ENCODE measurements at places on chromosomes 7 and 10. TPM values are rescaled to one million over a fixed set of nuclear protein-coding genes. Genes with fewer than 3 reads are reported as not detected.

Gene CCDC172
- polyA plus RNA-seq = not detected

- H3K27me3 ChIP-seq = no peaks in the 10 kb centered on the region
- DNase-seq = peak; percentile 99
- H3K36me3 ChIP-seq = no peaks in the 10 kb centered on the region
- no peaks in the 10 kb centered on the region for H3K4me1 ChIP-seq
- H3K4me3 ChIP-seq = no peak overlapping the region
Measured at GRCh38 chr10:24383681-24384106, 174.8 kb downstream of the KIAA1217 start.

Gene GJC3
- not detected for polyA plus RNA-seq

DNA sequence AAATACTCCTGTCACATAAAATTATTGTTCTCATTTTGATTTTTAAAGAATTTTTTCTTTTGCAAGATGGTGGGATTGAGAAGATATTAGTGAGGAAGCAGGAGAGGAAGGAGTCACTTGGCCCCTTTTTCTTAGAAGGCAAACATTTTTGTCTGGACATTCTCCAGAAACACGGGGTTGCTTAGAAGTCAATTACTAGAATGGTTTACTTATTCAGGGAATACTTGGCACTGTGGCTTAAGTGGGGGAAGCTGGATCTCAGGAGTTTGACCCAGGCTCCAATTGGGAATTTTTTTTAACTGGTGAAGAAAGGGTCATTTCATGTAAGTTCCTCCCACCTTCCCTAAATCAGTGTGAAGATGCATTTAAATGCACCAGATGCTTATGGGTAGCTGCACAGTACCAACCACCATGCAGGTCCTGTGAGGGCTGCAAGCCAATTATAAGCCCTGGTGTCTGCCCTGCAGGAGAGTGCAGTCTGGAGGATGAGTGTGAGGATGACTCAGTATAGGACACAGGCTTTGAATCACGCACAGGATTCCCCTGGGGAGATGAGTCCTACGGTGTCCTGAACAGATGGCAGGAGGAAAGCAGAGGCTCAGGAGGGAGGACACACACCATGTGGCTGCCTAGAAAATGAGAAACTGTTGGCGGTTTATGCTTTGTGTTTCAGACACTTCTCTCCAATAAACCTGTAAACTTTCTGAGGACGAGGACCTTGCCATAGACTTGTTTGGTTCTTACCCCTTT lies 299.1 kb downstream of the PLXNA4 start:
- H3K27me3 ChIP-seq = no peaks in the 10 kb centered on the region
- DNase-seq = no peak
- no peak overlapping the region for H3K27ac ChIP-seq
- no peak overlapping the region for H3K4me3 ChIP-seq
- no peaks in the 10 kb centered on the region for H3K36me3 ChIP-seq
- H3K4me1 ChIP-seq = peaks cover 6% of the 10 kb centered on the region

- H3K27ac ChIP-seq = no peak overlapping the region
- no peak for DNase-seq
Measured at GRCh38 chr7:96713037-96713436, 3.4 kb upstream of the SEM1 start.

Gene BMI1
- polyA plus RNA-seq = 30.6 TPM

DNA sequence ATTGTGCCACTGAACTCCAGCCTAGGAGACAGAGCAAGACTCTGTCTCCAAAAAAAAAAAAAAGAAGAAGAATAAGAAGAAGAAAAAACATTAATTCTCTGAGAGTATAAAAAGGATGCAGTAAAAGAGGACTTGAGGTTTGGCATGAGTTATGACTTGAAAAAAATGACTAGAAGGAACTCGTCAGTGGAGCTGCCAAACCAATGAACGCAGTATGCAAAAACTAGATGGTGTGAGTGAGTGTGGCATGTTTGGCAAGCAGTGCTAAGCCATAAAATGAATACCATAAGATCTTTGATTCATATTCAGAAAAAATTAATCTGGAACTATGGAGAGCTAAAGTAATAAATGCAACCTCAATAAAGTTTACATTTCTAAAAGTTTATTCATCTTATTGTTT lies 68.6 kb upstream of the MEOX2 start:
- no peaks in the 10 kb centered on the region for H3K27me3 ChIP-seq
- H3K4me3 ChIP-seq = no peak overlapping the region
- no peak overlapping the region for H3K27ac ChIP-seq
- H3K36me3 ChIP-seq = no peaks in the 10 kb centered on the region

DNA sequence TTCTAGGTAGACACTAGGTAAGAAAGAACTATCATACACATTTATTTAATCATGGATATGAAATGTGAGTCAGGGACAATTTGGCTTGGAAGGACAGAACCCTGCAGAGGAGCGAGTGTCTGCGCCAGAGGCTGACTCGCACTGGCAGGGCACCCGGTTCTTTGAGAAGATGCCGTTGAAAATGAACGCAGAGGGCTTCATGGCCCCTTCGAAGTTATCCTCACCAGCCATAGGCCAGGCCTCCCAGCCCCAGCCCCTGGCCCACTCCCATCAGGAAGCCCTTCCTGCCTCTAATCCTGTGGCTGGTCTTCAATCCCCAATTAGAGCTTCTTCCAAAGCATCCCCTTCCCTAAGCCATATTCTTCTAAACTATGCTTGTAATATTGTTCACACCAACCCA lies 239.8 kb downstream of the TCERG1L start:
- no peaks in the 10 kb centered on the region for H3K36me3 ChIP-seq
- H3K27ac ChIP-seq = no peak overlapping the region
- no peaks in the 10 kb centered on the region for H3K27me3 ChIP-seq
- H3K4me1 ChIP-seq = no peaks in the 10 kb centered on the region
- no peak for DNase-seq

Gene CHAT
- not detected for polyA plus RNA-seq

Gene WDR86
- not detected for polyA plus RNA-seq

DNA sequence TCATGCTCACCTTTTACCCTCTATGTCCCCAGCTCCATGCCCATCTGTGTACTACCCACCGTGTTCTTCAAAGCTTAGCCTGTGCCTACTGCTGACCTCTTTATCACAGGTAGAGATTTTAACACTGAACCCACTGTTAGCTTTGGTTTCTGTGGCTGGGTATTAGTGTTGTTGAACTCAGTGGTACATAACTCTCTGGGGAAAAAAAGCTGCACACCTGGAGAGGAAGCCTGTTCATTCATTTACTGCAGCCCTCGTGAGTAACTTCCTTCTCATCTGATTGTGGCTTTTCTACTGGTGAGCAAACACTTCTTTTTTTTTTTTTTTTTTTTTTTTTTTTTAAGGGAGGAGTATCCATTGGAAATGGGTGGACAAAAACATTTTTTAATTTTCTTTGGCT lies 326.3 kb downstream of the CCSER2 start:
- no peaks in the 10 kb centered on the region for H3K27me3 ChIP-seq
- H3K4me1 ChIP-seq = no peaks in the 10 kb centered on the region
- DNase-seq = no peak
- no peak overlapping the region for H3K27ac ChIP-seq
- no peaks in the 10 kb centered on the region for H3K36me3 ChIP-seq

GRCh38 chr7:23020742-23021401 lies 6.9 kb upstream of the HYCC1 start:
- peaks cover 18% of the 10 kb centered on the region for H3K4me1 ChIP-seq
- peak overlapping the region; percentile 97 for H3K27ac ChIP-seq
- no peak overlapping the region for H3K4me3 ChIP-seq
- peak; percentile 95 for DNase-seq
- H3K36me3 ChIP-seq = no peaks in the 10 kb centered on the region
- no peaks in the 10 kb centered on the region for H3K27me3 ChIP-seq

- peak; percentile 54 for DNase-seq
- H3K4me3 ChIP-seq = no peak overlapping the region
- H3K27ac ChIP-seq = no peak overlapping the region
- H3K36me3 ChIP-seq = no peaks in the 10 kb centered on the region
Measured at GRCh38 chr10:78211561-78212051, 177.9 kb downstream of the RPS24 start.

GRCh38 chr10:106216085-106216484 lies 948.4 kb downstream of the SORCS1 start:
- no peaks in the 10 kb centered on the region for H3K4me1 ChIP-seq
- no peak for DNase-seq
- no peaks in the 10 kb centered on the region for H3K27me3 ChIP-seq
- no peaks in the 10 kb centered on the region for H3K36me3 ChIP-seq

- no peaks in the 10 kb centered on the region for H3K36me3 ChIP-seq
- no peaks in the 10 kb centered on the region for H3K27me3 ChIP-seq
- no peaks in the 10 kb centered on the region for H3K4me1 ChIP-seq
Measured at GRCh38 chr7:17472939-17473338, 174.5 kb downstream of the AHR start.

GRCh38 chr10:129658376-129659072 lies 191.5 kb downstream of the MGMT start:
- no peak for DNase-seq
- no peaks in the 10 kb centered on the region for H3K27me3 ChIP-seq
- no peaks in the 10 kb centered on the region for H3K36me3 ChIP-seq
- H3K4me1 ChIP-seq = no peaks in the 10 kb centered on the region

- no peaks in the 10 kb centered on the region for H3K4me1 ChIP-seq
- H3K4me3 ChIP-seq = no peak overlapping the region
- H3K27me3 ChIP-seq = no peaks in the 10 kb centered on the region
Measured at GRCh38 chr7:36999626-37000485, 275.6 kb upstream of the AOAH start.

DNA sequence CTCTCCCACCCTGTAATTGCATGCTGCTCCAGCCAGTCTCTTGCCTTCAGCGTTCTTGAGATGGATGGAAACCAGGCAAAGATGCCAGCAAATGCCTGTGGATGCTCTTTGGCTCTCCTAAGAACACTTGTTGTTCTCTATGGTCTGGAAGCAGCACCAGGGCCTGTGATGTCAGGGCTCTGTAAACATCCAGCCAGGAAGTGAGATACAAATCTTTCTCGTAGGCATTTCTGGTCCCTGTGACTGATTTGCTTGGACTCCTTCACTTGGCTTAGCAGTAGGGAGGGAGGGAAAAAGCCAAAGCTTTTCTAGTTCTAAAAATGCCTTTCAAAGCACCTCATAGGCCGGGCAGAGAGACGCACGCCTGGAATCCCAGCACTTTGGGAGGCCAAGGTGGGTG lies 201.3 kb downstream of the REEP3 start:
- no peaks in the 10 kb centered on the region for H3K36me3 ChIP-seq
- no peak overlapping the region for H3K4me3 ChIP-seq
- no peak overlapping the region for H3K27ac ChIP-seq
- H3K4me1 ChIP-seq = no peaks in the 10 kb centered on the region
- H3K27me3 ChIP-seq = no peaks in the 10 kb centered on the region

Gene CTAGE15
- polyA plus RNA-seq = not detected

DNA sequence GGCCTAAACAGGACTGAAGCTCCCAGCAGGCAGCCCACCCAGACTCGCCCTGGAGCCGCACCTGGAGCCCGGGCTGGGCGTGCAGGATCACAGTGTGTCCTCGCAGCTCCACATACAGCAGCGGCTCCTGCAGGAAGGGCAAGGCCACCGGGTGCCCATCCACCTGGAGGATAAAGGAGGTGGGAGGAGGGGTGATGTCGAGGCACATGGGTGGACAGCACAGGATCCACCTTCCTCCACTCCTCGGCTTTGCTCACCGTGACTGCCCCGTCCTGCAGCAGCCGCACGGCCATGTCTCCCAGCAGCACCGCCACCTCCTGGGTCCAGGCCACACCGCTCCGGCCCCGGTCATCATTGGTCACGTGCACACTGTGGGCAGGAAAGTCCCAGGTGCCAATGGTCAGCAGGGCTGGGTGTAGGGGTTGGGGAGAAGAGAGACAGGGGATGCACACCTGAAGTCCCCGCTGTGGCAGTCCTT lies 16.8 kb downstream of the ATP6V1F start:
- no peaks in the 10 kb centered on the region for H3K27me3 ChIP-seq
- no peaks in the 10 kb centered on the region for H3K4me1 ChIP-seq
- no peak overlapping the region for H3K27ac ChIP-seq
- H3K4me3 ChIP-seq = no peak overlapping the region
- no peaks in the 10 kb centered on the region for H3K36me3 ChIP-seq
- DNase-seq = no peak

DNA sequence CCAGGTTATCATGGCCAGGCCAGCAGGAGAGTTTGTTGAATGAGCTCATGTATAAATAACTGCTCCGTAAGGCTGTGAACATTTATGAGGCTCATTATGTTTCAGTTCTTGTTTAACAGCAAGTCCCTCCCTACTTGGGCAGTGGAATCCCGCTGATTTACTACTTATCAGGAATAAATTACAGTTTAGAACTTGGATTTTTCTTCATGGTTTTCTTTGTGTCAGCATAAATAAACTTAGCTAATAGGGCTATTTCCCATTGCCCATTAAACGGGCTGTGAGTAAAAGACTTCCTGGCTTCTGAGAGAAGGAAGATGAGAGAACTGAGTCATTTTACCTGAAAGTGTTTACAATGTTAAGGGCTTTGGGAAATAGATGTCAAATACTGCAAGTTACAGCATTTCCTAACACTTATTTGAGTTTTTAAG lies 701.6 kb upstream of the ANKRD30A start:
- H3K27ac ChIP-seq = no peak overlapping the region
- H3K36me3 ChIP-seq = no peaks in the 10 kb centered on the region
- H3K4me1 ChIP-seq = no peaks in the 10 kb centered on the region
- H3K4me3 ChIP-seq = no peak overlapping the region
- no peaks in the 10 kb centered on the region for H3K27me3 ChIP-seq
- no peak for DNase-seq

Gene ASAH2
- polyA plus RNA-seq = 2.1 TPM

GRCh38 chr7:6616854-6617643 lies 1.6 kb downstream of the ZNF853 start:
- H3K4me3 ChIP-seq = no peak overlapping the region
- peaks cover 23% of the 10 kb centered on the region for H3K27me3 ChIP-seq
- no peaks in the 10 kb centered on the region for H3K4me1 ChIP-seq
- no peak overlapping the region for H3K27ac ChIP-seq

- DNase-seq = no peak
- no peak overlapping the region for H3K27ac ChIP-seq
- H3K4me3 ChIP-seq = no peak overlapping the region
- no peaks in the 10 kb centered on the region for H3K36me3 ChIP-seq
- no peaks in the 10 kb centered on the region for H3K27me3 ChIP-seq
Measured at GRCh38 chr7:81040496-81040895, 121.6 kb upstream of the SEMA3C start.

DNA sequence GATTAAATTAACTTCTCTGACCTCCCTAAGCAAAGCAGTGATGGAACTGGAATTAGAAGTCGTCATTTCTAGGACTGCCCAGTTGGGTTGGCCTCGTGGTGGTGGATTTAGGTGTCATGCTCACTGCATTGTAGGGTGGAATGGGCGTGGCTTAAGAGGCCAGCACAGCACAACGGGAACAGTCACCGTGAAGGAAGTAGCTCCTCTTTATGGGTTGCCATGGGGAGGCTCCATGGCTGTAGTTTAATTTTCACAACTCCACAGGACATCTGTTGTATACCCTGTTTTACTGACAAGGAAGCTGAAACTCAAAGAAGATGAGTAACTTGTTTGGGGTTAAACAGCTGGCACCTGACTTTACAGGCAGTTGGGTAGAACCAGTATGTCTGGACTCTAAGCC lies 208.3 kb downstream of the CELF2 start:
- no peaks in the 10 kb centered on the region for H3K4me1 ChIP-seq
- no peak for DNase-seq
- H3K36me3 ChIP-seq = no peaks in the 10 kb centered on the region
- no peak overlapping the region for H3K4me3 ChIP-seq

GRCh38 chr7:111029574-111030251 lies 61.2 kb upstream of the LRRN3 start:
- H3K27ac ChIP-seq = no peak overlapping the region
- peak; percentile 47 for DNase-seq
- H3K4me1 ChIP-seq = peaks cover 4% of the 10 kb centered on the region
- H3K36me3 ChIP-seq = no peaks in the 10 kb centered on the region

Gene RNF148
- polyA plus RNA-seq = 0.09 TPM

Gene SVOPL
- polyA plus RNA-seq = not detected

Gene LRRC17
- 103 TPM for polyA plus RNA-seq

Gene TRUB1
- 23.3 TPM for polyA plus RNA-seq

Data from fibroblast of lung (primary cell).